NCI-H187 (cell line): ENCODE measurements at places on chromosomes 2 and 18.

- no peak for DNase-seq
These were observed 15.5 kb downstream of the KCNS3 start for GRCh38 chr2:17894005-17894404.

- no peak for DNase-seq
These were observed 19.5 kb upstream of the SOS1 start for GRCh38 chr2:39140322-39140847.

GRCh38 chr18:34050661-34051060, 174.1 kb downstream of the NOL4 start:
- DNase-seq: no peak

GRCh38 chr2:169141713-169142352, 72.5 kb downstream of the DHRS9 start:
- DNase-seq: no peak

DNA sequence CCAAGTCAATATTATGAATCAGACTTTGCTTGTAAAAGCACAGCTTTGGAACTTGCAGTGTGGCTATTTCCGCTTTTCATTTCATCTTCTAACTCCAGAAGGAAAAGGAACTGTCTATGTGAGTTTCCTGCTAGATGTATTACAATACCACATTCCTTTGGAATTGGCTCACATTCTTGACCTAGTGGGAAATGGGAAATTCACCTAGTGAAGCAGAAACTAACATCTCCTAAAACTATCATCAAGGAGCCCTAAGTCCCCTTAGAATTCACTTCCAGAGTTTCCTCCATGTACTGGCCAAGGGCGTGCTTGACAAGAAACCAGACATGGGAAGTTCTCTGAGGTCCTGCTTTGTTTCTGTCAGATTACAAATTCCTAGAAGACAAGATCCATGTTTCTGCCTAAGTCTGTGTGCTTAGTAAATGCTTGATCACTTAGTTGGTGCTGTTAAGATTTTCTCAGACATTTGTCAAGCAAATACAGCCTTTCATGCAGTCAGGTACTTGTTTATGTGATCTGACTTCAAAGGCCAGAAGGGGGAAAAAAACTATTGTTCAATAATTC, 275.7 kb upstream of the FN1 start:
- no peak for DNase-seq

GRCh38 chr18:46892842-46893241, 24.5 kb downstream of the PIAS2 start:
- DNase-seq: no peak

- no peak for DNase-seq
These were observed 193.7 kb upstream of the MEX3C start for GRCh38 chr18:51391215-51391614.

GRCh38 chr2:98866033-98866432, 70.0 kb downstream of the CRACDL start:
- DNase-seq: no peak
